ENCODE measurements at places on chromosomes 7 and 10.
A peak's percentile ranks its signal among the peaks of the same experiment; 100 is the strongest.

GRCh38 chr7:14020339-14020900 lies 31.0 kb upstream of the ETV1 start:
- no peak for DNase-seq

DNA sequence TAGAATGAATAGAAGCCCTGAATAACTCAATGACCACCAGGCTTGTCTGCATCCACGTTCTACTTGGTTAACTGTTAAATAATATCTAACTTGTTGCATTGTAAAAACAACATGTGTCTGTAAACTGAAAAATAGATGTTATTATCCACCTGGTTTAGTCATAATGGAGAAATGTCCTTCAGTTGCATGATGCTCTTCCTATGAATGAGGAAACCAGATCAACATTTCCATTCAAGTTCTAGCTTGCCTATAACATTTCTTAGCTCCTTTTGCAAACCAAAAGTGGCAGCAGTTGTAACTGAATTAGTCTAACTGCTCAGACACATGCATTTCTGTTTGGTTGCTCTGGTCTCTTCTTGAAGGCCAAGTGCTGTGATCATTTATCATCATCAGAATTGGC lies 62.9 kb upstream of the BET1 start:
- no peak for DNase-seq

- no peak for DNase-seq
Measured at GRCh38 chr10:132524443-132525285, 12.9 kb upstream of the INPP5A start.

DNA sequence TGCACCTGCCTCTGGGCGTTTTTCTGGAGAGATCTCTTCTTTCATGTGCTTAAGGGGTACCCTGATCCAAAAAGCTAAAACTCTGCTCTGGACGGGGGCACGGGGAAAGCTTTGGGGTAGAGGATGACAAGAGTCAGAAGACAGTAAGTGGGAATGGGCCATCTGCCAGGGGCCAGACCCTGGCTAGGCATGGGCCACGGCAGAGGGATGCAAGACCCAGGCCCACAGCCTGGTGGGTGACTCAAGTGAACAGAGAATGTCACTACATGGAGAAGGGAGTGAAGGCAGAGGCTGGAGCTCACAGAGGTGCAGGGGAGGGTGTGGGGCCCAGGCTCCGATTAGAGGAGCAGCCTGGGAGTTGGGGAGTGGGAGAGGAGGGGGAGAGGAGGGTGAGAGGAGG lies 15.3 kb downstream of the FLNC start:
- DNase-seq = no peak

DNA sequence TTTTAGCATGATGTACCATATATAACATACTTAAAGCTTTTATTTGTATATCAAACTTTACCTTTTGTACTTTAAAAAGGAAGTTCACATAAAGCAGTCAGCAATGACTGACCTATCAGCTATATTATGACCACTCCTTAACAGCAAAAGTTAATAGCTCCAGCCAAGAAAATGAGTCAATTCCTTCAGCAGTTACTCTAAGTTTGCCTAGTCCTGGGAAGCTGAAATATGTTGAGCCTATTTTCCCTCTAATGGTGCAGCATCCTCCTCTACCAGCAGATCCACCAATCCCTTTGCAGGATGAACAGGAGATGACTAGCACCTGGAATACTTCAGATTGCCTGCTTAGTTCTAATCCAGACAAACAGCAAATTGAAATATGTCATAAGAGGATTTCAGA lies 64.2 kb downstream of the CUL2 start:
- DNase-seq = no peak

GRCh38 chr7:112182749-112183148 lies 23.4 kb downstream of the DOCK4 start:
- DNase-seq = no peak

DNA sequence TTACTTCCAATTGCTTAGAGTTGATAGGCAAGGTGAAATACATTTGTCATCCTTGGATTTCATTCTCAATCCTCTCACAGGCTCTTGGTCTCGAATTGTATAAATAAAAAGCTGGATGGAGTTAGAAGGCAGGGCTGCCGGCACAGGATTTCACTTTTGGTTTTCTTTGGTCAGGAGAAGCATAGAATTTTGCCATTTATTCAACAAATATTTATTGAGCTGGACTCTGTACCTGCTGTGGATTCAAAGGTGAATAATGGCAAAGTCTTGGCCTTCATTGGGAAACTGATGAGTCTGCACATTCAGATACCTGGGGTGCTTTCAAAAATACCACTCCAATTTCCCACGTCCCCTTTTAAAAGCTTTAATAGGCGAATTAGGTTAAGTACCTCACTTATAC lies 49.7 kb downstream of the PDK4 start:
- DNase-seq = no peak

DNA sequence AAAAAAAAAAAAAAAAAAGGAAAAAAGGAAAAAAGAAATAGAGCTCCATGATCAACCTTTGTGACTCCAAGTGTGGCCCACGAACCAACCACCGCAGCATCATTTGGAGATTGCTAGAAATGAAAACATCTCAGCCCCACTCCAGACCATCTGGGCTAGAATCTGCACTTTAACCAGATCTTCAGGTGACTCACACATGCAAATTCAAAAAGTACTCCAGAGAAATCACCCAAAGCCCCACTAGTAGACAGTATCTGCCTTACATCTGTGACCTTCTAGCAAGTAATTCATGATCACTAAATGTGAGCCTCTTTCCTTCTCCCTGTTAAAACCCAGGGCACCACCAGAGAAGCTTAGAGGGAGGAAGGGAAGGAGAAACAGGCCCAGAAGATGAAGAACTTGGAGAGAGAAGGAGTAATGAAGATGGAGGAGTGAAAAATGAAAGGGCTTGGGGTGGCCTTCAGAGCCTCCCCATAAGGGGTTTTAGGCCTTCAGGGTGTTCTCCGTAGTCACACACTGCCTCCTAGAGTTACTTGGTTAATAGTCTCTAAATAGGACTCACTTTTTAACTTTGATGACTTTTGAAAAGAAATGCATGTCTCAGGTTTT lies 94.0 kb downstream of the SLC37A3 start:
- no peak for DNase-seq

DNA sequence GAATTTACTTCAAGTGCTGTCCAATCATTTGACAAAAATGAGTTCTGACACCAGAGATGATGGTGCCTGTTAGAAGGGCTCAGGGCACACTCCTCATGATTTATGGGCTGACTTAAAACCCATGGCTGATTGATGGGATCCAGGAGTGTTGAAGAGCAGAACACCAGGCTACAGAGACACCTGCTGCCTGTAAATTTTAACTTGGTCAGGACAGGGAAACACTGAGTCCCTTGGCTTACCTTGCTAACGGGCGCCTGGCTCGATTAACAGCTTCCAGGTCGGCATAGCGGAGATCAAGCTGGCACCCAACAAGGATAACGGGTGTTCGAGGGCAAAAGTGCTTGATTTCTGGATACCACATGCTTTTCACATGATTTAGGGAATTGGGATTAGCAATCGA lies 51.4 kb downstream of the RHOBTB1 start:
- no peak for DNase-seq

GRCh38 chr10:93917821-93918220 lies 24.0 kb downstream of the SLC35G1 start:
- no peak for DNase-seq

GRCh38 chr7:151059367-151060112 lies at the start of gene SLC4A2:
Gene SLC4A2 (plus strand): TSS chr7:151059589. CDS start chr7:151061988, 2,399 bp downstream.
- DNase-seq = peak; percentile 57

DNA sequence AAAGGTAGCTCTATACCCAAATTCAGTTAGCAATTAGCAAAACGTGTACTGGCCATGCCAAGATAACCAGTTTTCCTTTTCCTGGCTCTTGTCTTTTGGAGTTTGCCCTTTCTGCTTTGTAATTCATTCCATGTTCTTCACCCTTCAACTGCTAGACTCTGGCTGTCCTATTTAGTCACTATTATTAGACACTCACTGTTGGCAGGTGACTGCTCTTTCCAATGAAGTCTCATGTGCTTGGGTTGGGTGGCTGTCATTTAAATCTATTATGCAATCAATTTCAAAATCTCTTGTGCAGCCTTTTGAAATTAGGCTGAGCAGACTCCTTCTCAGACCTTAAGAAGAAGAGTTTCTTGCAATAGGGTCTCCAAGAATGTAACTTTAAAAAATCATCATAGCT lies 266.5 kb downstream of the GPR158 start:
- no peak for DNase-seq

- DNase-seq = no peak
Measured at GRCh38 chr10:121568275-121568674, 30.0 kb downstream of the FGFR2 start.

GRCh38 chr10:30413996-30414576 lies 19.9 kb upstream of the MAP3K8 start:
- peak; percentile 84 for DNase-seq

- no peak for DNase-seq
Measured at GRCh38 chr10:133444342-133445267, 9.1 kb upstream of the SCART1 start.

- DNase-seq = no peak
Measured at GRCh38 chr7:94330269-94331020, 64.2 kb upstream of the COL1A2 start.

DNA sequence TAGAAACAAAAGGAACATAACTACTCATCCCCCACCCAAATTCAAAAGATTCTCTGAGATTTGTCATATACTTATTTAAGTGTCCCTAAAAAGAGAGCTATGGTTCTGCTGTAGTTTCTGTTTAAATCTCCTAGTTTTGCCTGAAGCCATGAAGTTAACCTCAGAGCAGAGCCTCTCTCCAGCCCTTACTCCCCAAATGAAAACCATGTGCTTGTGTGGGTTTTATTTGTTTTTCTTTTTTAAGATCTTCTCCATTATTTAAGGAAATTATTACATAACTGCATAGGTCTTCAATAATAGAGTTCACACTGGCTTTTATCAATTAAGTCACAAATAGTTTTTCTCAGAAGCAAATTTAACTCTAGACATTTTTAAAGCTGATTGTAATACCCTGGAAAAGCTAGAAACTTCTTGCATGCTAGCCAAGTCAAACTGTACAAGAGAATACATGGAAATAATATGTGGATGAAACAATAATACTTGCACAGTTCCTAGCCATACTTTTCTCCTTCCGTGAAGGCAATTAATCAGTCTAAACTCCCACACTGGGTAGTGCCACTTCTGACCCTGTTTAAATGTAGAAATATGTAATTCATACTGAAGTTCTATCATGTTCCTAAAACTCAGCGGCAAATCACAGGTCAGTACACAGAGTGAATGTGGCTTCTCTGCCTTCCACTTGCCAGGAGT lies 579.7 kb downstream of the SUGCT start:
- DNase-seq = no peak

- no peak for DNase-seq
Measured at GRCh38 chr7:132424821-132425724, 151.2 kb downstream of the PLXNA4 start.

DNA sequence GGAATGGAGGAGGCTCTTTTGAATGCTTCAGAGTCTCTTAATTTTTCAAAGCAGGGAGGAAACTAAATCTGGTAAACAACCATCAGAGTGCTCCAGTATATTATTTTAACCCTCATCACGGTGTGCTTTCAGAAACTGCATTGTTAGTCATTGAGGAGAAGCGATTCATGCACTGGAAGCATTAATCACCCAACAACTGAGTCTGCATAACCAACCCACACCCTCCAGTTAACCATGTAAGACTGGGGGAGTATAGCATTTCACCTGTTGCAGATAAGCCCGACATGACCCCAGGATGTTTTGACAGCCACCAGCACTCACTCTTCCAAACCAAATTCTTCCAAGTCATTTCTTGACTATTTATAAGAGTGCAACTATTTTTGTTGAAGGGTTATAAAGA lies 257.6 kb downstream of the GATA3 start:
- DNase-seq = no peak

GRCh38 chr10:74906611-74907198 lies 80.3 kb downstream of the KAT6B start:
- DNase-seq = no peak

GRCh38 chr10:31528831-31529230 lies 209.8 kb downstream of the ZEB1 start:
- no peak for DNase-seq

DNA sequence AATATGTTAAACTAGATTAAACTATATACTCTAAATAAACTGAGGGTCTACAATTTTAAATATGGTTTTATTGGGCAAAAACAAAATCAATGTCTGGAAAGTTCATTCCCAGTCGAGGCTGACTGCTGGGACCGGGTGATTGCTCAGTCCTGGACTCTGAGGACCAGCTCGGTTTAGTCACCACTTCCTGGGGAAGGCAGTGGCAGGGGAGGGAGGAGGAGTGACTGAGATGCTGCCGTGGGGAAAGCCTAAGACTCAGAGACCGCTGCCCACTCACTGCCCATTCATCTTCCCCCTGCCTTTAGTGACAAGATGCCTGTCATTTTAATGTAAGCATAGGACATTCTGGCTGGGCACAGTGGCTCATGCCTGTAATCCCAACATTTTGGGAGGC lies 29.0 kb downstream of the ATOH7 start:
- peak; percentile 80 for DNase-seq

DNA sequence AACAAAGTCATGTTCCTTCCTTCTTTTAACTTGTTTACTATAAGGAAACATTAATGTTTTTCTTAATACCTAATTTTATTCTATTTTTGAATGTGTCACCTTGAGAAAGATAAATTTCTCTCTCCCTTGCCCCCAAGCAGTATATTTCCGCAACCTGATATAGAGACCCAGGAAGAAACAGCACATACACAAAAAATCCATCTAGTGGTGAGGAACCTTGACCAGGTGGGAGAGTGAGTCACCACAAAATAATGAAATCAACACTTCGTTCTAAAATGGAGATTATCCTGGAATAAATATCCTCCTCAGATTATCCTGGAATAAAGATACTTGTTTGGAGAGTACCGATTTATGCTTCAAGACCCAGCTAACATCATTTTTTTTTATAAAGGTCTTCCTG lies 232.9 kb upstream of the PTN start:
- no peak for DNase-seq

DNA sequence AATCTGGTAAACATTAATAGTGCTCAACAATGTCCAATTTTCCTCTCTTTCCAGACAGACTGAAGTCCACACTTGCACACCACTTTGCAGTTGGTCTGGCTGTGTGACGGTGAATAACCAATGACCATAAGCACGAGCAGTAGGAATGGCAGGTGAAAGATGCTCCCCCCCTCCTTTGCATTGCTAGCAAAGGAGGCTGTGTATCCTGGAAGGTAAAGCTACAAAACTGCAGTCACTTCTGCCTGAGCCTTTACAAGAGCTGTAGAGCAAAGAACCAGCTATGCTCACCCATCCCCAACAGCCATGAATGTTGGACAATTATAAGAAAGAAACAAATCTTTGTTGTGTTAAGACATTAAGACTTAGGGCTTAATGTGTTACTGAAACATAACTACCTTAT lies 178.0 kb downstream of the IPMK start:
- DNase-seq = no peak

DNA sequence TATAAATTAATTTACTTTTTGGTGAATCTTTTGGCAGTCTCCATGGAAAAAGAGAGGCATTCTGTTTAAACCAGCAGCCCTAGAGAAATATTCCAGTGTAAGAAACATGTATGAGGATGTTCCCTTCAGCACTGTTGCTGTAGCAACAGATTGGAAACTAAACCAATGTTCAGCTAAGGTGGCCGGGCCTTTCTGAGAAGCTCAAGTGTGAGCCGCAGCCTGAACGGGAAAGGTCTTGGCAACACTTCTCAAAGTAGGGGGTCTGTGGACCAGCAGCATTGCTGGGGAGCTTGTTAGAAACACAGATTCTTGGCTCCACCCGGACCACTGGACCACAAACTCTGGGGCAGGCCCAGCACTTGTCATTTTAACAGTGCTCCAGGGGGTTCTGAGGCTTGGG lies 36.2 kb downstream of the RAMP3 start:
- DNase-seq = no peak

Data from inflammatory macrophage (primary cell).